Activated CD8-positive, alpha-beta memory T cell treated with anti-CD3 and anti-CD28 coated beads for 1 hour (primary cell): ENCODE measurements at places on chromosomes 5 and 9.
A peak's percentile ranks its signal among the peaks of the same experiment; 100 is the strongest.

DNA sequence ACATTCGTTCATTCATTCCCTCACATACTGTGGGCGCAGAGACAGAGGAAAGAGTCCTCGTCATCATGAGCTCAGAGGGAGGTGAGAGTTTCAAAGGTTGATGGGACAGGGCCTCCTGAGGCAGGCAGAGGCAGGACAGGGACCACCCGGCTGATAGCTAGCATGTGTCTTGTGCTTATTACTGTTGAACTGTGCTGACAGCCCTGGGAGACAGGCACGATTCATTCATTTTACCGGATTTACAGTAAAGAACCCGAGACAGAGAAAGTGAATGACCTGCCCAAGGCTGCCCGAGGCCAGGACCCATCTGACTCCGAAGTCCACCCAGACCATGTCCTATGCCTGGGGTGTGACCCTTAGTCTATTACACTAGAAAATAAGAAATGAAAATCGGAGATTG, 4.9 kb upstream of the FAM163B start:
- no peak for DNase-seq

GRCh38 chr9:137030538-137031527, 1.1 kb downstream of the FUT7 start:
- peak; percentile 24 for DNase-seq

DNA sequence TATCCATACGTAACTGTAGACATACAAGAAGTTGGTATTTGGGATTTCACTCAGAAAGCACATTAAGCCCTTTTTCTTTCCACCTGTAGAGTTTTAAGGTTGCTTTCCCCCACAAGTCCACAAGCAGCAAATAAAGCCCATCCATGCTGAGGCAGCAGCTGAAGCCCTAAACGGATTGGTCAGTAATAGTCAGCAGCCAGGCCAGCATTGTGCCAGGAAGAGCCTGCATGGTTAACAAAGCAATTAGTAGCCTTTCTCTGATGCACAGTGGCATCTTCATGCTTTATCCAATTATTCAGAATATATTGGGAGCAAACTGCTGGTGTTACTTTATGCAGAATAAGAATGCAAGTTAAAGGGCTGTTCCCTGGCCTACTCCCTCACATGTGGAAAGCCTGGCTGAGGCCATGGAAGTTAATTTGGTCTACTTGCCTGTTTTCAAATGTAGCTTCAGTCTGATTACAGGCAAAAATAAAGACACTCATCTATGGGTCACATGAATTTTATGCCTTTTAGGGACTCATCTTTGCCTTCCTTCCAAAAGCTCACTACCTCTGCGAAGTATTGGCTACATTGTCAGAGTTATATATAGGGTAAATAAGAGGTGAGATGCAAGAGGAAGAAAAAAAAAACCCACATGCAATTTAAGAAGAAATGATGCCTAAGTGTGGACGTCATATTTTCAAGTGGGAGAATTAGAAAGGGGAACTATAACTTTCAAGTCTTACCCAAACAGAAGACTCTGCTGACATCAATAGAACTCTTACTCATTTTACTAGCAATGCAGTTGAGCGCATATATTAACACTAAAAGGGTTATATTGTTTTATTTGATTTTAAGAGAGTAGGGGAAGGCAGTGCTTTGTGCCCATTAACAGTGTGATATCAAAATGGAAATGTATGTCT, 15.9 kb downstream of the EBF1 start:
- DNase-seq = no peak

DNA sequence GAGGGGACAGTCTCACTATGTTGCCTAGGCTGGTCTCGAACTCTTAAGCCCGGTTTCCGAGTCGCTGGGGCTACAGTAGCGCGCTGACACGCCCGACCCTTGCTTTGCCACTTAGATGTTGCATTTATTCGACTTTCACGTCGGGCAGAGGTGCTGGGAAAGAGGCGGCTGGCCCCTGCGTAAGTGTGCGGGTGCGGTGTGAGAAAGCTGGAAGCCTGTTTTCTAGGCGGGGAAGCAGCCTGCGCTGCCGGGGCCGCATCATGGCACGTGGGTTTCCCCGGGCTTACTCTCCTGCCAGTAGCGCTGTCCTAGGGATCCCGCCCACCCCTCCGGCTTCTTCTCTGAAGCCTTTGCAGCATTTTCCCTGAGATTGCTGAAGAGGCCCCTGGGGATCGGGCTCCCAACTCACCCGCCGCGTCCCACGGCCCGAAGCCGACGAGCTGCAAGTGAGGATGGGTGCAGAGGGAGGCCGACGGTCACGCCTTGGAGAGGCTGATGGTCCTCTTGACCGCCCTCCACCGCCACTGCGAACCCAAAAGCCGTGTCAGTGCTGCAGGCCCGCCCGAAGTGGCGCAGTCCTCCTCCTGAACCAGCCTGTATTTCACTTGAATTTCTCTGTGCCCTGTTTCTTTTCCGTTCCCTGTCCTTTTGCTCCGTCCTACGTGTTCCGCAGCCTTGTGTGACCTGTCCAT, 5.8 kb upstream of the TRIM41 start:
- no peak for DNase-seq

- DNase-seq = no peak
Measured at GRCh38 chr5:103013933-103014552, 105.9 kb downstream of the GIN1 start.

DNA sequence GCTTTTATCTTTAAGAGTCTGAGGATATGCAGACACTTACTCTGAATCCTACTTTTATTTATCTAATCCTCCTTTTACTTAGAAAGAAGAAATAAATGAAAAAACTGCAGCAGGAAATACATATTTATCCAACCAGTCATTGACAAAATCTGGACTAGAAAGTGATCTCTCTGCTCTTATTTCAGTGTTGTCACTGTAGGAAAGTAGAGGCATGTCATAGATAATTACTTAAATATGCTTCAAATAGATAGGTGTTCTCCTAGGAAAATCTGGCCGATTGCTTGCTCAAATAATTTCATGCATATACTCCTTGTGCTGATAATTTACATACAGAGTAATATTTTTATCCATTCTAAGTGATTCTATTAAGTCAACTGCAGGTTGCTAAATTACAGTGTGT, 2001.9 kb upstream of the C9orf72 start:
- no peak for DNase-seq

- no peak for DNase-seq
Measured at GRCh38 chr5:135868681-135869080, 27.0 kb downstream of the IL9 start.

DNA sequence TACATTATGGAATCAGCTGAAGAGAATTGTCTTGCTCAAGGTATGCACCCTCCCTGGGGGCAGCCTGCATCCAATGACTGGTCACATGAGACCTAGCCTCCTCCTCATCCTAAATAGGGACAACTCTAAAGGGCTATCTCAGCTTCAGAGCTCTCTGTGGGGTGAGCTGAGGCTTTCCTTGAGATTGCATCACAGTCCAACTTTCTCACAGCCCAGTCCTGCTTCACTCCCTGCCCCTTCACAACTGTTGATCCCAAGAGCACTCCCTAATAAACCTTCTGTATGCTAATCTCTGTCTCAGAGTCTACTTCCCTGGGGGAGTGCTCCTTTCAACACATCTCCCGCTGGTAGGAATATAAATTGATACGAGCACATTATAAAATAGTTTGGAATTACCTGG, 44.1 kb upstream of the ERBIN start:
- no peak for DNase-seq

DNA sequence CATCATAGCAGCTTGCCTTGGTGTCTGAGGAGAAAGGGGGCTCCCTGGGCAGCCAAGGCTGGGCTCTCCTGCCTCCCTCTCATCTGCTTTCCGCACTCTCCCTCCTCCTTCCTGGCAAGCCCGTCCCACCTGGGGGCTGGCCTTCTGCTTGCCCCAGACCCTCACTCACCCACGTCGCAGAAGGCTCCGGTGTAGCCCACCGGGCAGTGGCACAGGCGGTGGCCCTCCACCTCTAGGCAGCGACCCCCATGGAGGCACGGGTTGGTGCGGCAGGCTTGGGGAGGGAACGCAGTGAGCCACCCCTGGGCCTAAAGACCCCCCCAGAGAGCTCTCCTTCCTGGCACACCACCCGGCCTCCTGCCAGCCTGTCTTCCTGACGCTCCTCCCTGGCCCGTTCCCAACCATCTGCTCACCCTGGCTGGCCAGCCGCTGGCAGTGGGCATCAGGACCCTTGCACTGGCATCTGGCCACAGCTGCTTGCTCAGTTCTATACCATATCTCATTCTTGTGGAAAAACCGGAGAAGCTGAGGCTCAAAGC, 4.2 kb upstream of the PFN3 start:
- DNase-seq = no peak

DNA sequence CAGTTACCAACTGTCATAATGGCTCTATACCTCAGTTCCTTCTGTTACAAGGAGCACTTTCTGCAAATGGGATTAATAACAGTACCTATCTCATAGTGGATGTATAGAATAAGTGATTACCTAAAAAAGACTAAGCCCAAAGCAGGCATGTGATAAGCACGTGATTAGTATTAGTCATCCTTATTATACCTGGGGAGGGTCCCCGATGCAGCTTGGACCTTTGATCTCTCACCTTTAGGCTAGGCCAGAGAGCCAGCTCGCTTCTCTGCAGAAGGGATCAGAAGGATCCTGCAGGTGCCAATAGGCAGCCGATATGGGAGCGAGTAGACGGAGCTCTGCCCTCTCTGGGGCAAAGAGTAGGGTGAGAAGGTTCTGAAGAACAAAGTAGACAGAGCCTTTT, 4.0 kb downstream of the JADE2 start:
- DNase-seq = no peak

- no peak for DNase-seq
Measured at GRCh38 chr5:6792911-6793471, 79.8 kb downstream of the TENT4A start.

GRCh38 chr5:83172655-83173054, 95.3 kb downstream of the XRCC4 start:
- DNase-seq = no peak

DNA sequence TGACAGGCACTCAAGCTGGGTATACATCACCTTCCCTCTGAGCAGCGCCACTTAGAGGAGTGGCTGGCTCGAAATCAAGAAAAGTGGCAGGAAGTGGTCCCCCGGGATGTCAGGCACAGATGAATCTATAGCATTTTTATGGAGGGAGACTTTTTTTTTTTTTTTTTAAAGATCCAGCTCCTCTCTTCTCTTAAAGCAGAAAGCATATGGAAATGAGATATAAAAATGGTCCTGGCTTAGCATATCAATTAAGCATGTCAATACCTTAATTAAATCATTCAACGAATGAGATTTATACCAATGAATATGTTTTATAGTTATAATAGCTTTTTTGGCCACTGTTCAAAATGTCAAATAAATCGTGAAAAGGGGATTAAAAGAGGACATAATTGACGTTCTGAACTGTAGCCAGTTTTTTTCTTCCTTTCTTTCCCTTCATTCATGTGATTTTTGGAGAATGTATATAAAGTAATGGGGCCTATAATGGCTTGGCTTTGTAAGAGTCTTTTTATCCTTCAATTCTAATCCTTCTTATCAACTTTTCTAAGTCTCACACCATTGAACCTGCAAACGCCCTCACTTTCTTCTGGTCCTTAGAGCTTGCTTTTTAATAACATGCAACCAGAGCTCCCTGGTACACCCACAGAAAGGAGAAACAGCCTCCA, 319.2 kb upstream of the PANK3 start:
- no peak for DNase-seq

- no peak for DNase-seq
Measured at GRCh38 chr5:171312129-171312974, 3.3 kb downstream of the TLX3 start.
